Hematopoietic multipotent progenitor cell treated with erythropoietin and hydrocortisone succinate and interleukin-3 and kit ligand, for 17 days (in vitro differentiated cells): ENCODE measurements at places on chromosomes 2 and 18.

- DNase-seq, result no peak
Observed at GRCh38 chr2:224308272-224308911, 93.5 kb downstream of the FAM124B start.

DNA sequence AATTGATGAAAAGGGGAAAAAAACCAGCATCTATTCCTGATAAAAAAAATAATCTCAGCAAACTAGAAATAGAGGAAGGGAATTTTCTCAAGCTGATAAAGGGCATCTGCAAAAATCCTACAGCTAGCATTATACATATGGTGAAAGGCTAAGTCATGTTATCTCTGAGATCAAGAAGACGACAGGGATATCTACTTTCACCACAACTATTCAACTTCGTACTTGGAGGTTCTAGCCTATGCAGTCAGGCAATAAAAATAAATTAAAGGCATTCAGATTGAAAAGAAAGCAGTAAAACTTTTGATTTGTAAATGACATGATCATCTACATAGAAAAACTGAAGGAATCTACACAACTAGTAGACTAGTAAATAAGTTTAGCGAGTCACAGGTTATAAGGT lies 58.2 kb downstream of the CAB39 start:
- no peak for DNase-seq

DNA sequence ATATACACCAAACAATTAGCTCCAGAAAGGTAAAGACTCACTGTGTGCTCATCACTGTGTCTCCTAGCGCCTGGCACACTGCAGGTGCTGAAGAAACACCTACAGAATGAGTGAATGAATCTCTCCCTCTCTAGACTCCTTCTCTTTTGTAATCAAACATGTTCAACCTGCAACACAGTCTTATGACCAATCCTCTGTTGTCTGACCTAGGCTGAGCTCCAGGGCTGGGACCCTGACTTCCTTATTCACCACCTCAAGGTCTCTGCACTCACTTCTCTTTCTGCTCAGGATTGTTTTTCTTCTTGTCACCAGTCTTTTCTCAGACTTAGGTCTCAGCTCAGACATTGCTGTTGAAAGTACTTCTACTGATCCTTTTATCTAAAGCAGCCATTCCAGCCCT lies 9.8 kb downstream of the CKAP2L start:
- DNase-seq, result no peak

GRCh38 chr18:74994502-74995418 lies 214.2 kb downstream of the PTGR3 start:
- DNase-seq, result no peak

- no peak for DNase-seq
Observed at GRCh38 chr2:201777043-201777442, 3.7 kb downstream of the ALS2 start.

DNA sequence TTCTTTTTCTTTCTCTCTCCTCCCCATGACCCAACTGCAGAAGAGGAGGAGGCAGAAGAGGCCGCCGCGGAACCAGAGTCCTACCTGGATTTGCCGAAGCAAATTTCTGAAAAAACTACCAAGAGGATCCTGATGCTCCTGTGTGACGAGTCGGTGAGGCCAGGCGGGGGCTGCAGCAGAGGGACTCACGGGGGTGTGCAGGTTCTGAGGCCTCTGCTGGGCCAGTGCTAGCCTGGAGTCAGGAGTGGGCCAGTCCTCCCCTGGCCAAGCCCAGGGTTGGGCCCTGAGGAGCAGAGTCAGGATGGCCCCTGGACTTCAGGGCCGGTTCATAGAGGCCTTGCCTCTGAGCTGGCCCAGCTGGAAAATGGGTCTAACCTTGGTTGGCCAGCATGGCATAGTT lies 29.3 kb downstream of the OTOF start:
- no peak for DNase-seq

GRCh38 chr2:7037340-7038333 lies 120.4 kb downstream of the RNF144A start:
- DNase-seq, result peak; percentile 68

GRCh38 chr18:69400976-69401225 lies 213 bp downstream of the DOK6 start:
- no peak for DNase-seq

DNA sequence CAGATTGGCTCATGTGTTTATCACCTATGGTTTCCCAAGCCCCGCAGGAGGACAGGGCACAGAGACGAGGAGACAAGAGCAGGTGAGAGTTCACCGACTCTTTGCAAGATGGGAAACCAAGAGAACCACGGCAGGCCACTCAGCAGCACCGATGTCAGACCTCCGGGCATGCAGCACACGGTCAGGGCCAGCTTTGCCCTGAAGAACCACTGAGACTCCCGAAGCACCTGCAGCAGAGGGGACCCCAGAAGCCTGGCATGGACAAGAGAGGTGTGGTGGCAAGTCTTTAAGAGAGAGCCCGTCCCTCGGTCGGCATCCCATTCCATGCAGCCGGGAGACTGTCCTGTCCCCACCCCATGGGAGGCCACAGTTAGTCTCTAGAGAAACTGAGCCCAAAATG lies 36.6 kb upstream of the TAF1B start:
- DNase-seq, result no peak

GRCh38 chr2:236976266-236977062 lies 109.2 kb upstream of the COPS8 start:
- no peak for DNase-seq
